ENCODE measurements at places on chromosomes 1 and 21.

- DNase-seq: no peak
Observed at GRCh38 chr1:121546830-121547591, 362.2 kb downstream of the SRGAP2C start.

DNA sequence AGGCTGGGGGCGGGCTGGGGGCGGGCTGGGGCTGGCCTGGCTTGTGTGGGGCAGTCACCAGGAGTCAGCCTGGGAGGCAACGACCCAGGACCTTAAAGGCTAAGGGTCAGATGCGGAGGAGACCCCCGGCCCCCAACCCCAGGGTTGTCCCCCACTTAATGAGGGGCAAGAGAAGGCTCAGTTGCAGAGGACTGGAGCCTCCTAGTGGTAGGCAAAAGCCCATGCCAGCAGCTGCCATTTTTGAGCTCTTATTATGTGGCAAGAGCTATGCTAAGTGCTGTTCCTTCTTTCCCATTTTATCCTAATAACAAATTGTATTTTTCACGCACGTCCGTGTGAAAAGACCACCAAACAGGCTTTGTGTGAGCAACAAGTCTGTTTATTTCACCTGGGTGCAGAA lies 8.0 kb downstream of the KIAA1614 start:
- DNase-seq: no peak

DNA sequence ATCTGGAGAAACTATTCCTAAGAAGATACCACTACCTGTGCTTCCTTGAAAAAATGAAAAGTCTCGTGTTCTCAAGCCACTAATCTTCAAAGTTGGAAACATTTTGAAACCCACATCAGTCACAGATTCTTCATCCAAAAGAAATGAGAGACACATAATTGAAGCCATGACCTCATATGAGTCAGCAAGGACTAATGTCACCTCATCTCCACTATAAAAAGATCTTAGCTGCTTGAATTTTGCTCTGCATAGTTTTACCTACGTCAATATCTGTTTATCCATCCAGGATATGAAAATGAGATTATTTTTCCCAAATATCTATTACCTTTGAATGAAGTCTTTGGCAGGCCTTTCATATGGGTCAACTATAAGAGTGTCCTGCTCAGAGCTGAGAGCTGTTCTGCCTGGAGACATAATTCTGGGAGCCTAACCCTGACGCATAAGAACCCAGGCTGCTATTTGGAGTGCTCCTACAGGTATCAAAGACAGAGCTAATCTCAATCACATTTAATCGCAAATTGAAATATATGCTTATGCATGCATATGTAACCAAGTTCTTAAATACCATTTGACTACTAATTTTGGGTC lies 312.5 kb upstream of the PKN2 start:
- DNase-seq: no peak

DNA sequence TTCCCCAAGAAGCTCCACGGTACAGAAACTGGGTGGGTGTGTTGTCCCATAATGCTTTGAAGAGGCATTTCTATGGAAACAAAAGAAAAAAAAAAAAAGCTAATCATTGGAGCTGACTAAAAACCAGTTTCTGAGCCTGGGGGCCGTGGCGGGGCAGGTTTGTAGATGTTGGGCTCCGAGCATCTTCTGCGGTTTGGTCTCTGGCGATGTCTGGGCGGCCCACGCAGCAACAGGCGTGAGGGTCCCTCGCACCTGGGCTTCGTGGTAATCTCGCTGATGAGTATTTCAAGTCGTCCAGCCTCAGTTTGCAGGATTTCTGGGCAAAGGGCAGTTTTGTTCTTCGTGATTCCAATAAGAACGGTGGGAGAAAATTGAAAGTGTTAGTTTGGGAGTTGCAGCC lies 6.8 kb downstream of the TP73 start:
- DNase-seq: no peak

- peak; percentile 73 for DNase-seq
Observed at GRCh38 chr1:200866521-200866920, 6.3 kb upstream of the GPR25 start.

- no peak for DNase-seq
Observed at GRCh38 chr1:199811163-199811562, 216.3 kb upstream of the NR5A2 start.

- DNase-seq: no peak
Observed at GRCh38 chr1:209444961-209445360, 138.6 kb upstream of the CAMK1G start.

GRCh38 chr1:28668956-28669723 lies 556 bp downstream of the GMEB1 start:
- DNase-seq: peak; percentile 53

DNA sequence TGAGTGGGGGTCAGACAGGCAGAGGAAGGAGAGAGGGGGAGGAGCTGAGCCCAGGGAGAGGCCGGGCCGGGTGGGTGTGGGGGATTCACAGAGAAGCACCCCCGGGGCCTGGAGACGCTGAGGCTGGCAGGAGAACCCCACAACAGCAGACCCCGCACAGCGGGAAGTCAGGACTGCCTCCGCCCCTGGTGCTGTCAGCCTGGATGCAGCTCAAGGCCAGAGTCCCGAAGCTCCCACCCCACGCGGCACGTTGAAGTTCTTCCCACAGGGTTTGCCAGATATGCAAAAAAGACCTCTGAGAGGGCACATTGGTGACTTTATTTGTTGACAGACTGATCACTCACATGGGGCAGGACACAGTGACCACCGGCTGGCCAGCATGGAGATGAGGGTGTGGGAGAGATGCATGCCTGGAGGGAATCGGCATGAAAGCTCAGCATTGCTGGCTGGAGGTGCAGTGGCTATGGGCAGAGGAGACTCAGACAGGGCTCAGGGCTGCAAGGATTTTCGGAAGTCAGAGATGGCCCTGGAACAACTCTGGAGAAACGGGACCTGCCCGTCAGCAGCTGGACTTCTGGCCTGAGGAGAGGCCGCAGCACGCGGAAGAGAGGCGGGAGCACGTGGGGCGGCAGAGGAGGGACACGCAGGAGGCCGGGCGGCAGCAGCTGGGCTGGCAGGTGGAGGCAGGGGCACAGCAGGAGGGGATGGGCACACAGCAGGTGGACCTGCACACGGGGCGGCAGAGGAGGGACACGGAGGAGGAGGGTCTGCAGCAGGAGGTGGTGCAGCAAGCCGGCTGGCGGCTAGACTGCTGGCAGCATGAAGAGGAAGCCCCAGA lies 885 bp downstream of the KRTAP10-3 start:
- DNase-seq: no peak

GRCh38 chr1:1124786-1125642 lies 9.1 kb upstream of the C1orf159 start:
- DNase-seq: no peak

DNA sequence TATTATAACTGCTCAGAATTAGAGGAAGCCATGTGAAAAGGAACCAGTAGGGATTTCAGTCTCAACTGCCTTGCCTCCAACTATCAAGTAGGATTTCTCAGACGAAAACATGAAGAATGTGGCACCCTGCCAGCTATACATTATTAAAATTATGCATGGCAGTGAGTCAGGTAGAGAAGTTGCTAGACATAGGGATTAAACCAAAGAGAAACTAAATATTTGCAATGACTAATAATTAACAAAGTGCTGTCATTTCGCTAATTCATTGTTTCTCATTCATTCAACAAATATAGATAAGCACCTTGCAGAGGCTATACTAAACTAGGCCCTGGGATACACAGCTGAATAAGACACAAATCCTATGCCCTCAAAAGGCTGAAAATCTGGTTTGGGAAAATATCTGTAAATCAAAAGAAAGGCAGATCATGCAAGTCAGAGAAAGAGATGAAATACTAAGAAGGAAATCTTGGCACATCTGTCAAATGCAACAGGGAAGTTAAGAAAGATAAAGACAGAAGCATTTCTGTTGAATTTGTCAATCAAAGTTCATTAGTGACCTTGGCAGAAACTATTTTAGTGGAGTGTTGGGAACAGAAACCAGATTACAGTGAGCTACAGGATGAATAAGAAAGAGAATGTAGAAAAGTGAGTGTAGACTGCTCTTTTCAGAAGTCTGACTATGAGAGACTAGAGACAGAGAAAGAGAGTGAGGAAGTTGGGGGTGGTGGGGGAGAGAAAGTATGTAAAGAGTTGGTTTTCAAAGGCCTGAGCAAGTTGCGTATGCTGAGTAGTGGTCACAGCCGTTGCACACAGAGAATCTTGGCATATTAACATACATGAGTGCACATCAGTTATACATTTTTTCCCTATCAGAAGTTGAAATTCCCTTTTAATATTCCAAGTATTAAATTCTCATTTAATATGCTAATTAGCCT lies 14.7 kb upstream of the NBPF11 start:
- peak; percentile 17 for DNase-seq

GRCh38 chr1:1366699-1367066 lies 8.3 kb downstream of the AURKAIP1 start:
- DNase-seq: no peak

GRCh38 chr1:76268341-76268740 lies 193.8 kb downstream of the ST6GALNAC3 start:
- no peak for DNase-seq

DNA sequence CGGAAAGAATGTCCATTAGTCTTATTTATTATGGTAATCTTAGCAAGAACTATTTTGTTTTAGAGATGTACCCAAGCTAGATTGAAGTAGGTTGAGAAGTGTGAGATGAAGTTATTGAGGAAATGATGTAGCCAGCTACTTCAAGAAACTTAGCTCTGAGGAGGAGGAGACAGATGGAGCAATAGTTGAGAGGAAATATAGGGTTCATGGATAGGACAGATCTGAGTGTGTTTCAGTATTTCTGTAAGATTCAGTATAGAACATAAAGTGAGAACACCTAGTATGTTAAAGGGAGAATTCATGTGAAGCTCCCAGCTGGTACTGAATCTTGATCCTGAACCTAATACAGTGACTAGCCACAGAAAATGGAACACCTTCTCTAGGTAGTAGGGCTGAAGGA lies 28.9 kb downstream of the TSNAX start:
- no peak for DNase-seq

- DNase-seq: no peak
Observed at GRCh38 chr1:180154003-180154324, 705 bp upstream of the QSOX1 start.
